ENCODE measurements at places on chromosomes 1 and 21.

DNA sequence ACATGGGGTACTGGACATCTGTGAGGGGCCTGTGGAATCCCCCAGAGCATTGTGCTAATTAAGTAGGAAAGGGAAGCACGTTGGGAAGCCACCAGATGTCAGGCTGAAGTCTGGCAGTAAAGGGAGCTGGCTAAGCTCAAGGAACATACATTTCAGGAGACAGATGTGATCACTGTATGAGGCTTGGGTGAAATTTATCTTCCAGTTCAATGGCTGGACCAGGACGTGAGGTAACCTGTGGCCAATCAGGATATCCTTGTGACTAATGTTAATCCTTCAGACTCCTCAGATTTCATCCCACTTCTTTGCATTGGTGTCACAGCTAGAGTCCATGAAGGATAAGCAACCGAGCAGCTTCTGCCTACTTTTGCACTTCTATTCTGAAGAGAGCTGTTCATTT, 110.2 kb upstream of the APP start:
- DNase-seq: no peak

DNA sequence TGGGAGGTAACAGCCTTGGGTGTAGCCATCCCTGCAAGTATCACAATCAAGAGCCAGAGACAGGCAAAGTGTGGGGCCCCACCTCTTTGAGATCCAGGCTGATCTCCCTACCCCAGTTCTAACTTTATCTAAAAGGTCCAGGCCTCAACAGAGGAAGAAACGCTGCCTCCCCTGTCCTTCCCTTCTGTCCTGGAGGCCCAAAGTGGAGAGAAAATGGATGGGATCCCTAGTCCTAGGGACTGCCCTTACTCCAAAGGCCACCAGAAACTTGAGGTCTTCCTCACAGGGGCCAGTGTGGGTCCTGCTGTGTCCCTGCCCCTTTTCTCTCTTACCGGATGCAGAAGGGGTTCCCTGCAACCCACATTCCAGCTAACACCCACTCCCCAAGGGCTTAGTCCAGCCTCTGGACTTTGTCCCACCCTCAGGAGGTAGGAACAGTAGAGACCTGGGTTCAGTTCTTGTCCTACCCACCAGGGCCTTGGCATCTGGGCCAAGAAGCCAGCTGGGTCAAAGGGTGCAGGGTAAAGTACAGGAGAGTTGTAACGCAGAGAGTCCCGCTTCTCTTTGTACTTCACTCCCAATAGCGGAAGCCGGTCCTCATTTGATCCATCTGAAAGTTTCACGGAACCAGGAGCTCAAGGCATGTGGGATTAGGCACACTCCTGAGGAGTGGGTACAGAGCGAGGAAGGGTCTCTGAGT, 1.9 kb downstream of the HDGF start:
- DNase-seq: no peak

DNA sequence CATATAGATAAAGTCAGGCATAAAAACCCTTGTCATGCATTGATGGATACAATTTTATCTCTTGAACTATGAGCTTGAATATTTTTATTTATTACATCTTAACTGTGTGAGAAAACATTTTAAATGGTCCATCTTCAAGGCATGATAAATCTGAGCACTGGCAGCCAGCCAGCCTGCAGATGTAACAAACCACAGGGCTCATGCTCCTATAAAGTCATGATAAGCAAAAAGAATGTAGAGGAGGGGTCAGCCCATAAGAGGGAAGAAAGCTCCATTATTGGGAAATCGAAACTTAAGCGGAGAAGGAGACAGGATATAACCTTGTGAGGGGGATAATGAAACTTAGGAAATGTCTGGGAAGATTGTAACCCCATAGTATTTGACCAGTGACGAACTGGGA, 839.0 kb downstream of the LRRIQ3 start:
- DNase-seq: no peak

GRCh38 chr1:150972417-150972940, 2.2 kb downstream of the CERS2 start:
- DNase-seq: no peak

DNA sequence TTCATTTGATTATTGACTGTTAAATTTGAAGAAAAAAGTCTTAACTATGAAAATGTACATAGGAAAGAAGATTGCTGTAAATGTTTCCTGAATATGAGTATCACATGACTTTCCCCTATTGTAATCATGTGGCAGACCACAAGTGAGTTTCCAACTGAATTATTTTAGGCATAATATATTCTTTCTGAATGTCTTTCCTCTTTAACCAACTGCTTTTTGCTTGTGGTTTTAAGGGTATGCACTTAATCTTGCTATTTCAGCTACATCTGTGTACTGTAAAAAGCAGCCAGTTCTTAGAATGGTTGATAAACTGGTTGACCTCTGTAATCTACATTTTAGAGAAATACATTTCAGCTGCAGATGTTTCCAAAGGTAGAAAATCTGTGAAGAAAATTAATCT, 400.7 kb downstream of the NEGR1 start:
- no peak for DNase-seq

- no peak for DNase-seq
These were observed 65.2 kb downstream of the TMCO4 start for GRCh38 chr1:19734472-19734999.

DNA sequence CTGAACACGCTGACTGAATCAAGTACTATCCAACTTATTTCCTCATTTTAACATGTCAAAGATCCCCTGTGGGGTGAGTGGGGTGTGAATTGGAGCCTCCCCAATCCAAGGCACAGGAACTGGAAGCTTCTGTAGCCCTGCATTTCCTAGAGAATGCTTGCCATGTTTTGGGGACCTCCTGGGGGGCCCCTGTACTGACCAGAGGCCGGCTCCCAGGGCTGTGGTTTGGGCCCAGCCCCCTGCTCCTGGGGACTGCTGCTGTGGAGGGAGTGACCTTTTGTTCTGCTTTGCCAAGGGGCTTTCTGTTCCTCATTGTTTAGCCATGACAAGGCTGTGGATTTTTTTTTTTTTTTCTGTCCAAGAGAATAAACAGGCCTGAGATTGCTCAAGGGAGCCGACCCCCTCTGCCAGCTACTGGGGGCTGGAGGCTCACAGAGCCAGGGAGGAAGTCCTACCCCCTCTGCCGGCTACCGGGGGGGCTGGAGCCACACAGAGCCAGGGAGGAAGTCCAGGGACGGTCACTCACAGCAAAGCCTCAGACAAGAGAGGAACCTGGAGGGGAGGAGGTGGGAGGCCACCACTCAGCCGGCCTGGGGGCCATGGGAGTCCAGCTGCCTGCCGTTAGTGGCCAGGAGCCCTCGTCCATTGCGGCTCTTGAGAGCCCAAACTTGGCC, 17.4 kb downstream of the TNFRSF1B start:
- DNase-seq: no peak

- DNase-seq: no peak
These were observed 62.6 kb downstream of the ALG14 start for GRCh38 chr1:95010158-95010557.

DNA sequence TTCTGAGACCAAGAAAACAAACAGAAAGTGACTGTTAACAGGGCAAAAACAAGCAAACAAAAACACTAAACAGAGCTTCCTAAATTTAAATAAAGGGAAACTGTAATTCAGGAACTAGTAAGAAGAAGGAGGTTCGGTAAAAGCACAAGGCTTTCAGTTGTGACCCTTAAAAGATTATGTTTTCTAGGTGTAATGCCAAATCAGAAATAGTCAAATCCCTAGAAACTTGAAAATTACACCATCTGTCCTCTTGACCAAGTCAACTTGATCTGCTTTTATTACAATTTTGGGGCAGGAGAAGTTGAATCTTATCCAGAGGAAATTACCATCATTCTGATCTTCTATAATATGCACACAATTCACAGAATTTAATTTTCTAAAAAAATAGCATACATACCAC, 754.0 kb upstream of the ADGRL4 start:
- DNase-seq: no peak

GRCh38 chr1:98048751-98049325, 128.0 kb upstream of the DPYD start:
- DNase-seq: no peak

- DNase-seq: no peak
These were observed 33.8 kb downstream of the CNIH4 start for GRCh38 chr1:224390517-224390916.

- peak; percentile 17 for DNase-seq
These were observed 22.2 kb upstream of the HPDL start for GRCh38 chr1:45304311-45305081.

- no peak for DNase-seq
These were observed 235.4 kb downstream of the CENPF start for GRCh38 chr1:214838351-214838750.

DNA sequence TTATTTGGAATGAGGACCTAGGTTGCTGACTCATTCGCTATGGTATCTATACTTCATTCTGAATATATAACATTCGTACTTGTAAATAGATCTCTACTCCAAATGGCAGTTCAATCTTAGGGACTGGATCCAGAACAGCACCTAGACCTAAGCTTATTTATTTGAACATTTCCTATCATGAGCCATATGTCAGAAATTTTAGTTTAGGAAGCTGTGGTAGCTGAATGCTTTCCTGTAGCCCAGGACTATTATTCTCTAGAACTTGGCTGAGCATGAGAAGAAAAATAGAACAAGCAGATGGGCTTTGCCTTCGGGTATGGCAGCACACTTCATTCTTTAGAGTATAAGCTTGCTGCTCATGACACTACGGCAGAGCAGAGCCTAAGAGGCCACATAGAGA, 1114.4 kb upstream of the B3GALT2 start:
- DNase-seq: no peak

GRCh38 chr1:14369526-14370213, 228.8 kb upstream of the KAZN start:
- no peak for DNase-seq

DNA sequence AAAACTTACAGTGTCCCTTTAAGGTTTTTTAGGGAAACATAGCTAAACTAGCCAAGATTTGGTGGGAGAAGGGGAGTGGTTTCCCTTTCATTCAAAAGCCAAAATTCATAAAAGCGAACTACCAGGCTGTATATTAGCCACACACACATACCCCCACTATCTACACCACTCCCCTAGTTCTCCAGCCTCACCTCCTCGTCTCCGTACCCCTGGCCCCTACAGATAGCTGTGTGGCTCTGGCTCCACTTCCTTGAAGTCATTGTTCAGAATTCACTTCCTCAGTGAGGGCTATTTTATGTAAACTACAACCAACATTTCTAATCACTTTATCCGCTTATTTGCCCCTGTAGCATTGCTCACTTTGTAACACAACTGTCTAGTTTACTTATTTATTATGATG, 5.3 kb upstream of the DPH5 start:
- no peak for DNase-seq

DNA sequence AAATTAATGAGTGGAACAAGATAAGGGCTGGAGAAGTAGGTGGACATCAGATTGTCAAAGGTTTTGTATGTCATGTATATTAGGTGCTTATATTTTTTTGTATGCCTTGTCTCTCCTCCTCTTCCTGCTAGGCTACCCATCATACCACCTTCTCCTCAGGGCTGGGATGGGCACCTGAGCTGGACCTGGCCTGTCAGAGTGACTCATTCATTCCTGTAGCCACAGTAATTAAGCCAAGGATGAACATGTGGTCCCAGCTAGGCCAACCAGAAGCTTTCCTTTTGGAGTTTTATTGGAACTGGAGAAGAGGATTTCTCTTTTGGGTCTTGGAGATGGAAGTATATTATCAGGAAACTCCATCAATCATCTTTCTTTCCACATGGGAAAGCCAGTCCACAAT, 21.2 kb downstream of the PTGS2 start:
- DNase-seq: no peak

DNA sequence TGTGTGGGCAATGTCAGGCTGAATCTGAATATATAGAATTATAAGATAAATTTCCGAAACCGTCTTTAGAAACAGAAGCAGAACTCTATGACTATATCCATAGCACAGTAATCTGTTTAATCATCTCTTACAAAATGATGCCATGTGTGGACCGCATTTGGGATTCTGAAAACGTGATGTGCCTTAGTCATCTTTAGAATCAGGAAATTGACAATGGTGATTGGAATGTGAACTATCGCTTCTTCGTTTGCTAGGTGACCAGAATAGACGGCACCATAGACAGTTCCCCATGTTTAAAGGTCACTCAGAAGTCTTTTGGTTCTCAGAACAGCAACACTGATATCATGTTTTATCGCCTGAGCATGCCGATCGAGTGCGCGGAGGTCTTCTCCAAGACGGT, 300.3 kb downstream of the ZP4 start:
- DNase-seq: no peak

- DNase-seq: no peak
These were observed 5.5 kb upstream of the ANKRD35 start for GRCh38 chr1:145891143-145891542.

DNA sequence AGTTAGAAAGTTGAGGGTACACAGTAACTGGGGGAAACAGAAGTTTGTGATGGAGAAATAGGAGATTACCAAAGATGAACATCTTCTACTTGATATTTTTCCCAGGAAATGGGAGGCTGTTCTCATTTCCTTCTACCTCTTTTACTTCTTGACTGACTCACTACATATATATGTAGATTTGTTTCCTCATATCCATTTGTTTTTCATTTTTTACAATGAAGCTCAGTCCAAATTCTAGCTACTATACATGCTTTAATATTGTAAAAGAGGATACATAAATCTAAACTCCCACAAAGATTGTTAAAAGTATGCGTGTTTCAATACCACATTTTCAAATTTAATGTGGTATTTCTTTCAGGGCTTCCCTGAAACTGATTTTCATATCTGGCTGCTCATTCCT, 366.6 kb upstream of the NCAM2 start:
- no peak for DNase-seq

DNA sequence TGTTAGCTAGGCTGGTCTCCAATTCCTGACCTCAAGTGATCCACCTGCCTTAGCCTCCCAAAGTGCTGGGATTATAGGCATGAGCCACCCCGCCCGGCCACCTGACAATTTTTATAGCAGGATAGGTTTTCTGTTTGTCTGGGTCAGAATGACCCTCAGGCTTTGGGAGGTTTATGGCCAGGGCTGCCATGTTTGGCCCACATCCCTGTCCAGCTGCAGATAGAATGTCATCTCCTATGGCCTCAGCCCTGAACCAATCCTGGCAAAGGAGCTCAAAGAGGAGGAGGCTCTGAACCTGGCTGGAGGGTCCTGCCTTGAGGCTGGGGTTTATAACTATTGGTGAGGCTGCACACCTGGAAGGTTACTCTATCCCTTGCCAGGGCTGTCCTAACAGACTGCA, 83.0 kb downstream of the HMGB4 start:
- DNase-seq: no peak

- peak; percentile 20 for DNase-seq
These were observed 14.2 kb downstream of the VPS13D start for GRCh38 chr1:12244078-12244477.

- DNase-seq: no peak
These were observed 449.0 kb downstream of the MATN1 start for GRCh38 chr1:30274173-30274970.

GRCh38 chr1:108142773-108143394, 57.3 kb downstream of the SLC25A24 start:
- DNase-seq: no peak

DNA sequence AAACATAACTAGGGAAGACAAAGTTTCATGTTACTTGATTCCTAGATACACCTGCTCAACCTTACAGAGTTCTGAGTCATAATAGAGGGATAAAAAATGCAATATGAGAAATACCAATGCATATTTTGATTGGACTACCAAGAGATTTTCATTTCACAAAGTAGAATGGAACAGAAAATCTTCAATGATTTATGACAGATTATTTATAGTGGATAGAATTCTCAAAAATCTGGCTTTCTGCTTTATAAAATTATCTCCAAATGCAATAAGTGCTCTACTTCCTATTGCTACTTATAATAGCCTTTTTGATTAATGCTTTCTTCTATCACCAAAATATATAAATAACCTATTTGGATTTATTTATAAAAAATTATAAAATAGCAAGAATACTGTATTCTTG, 18.9 kb upstream of the ATP6V1G3 start:
- no peak for DNase-seq

All from activated naive CD8-positive, alpha-beta T cell treated with anti-CD3 and anti-CD28 coated beads, Interleukin-2, amount 50 U/mL, for 24 hours (primary cell).